Central memory CD8-positive, alpha-beta T cell (primary cell): ENCODE measurements at places on chromosomes 5 and 9.

- no peak for DNase-seq
- no peak overlapping the region for H3K4me3 ChIP-seq
- no peaks in the 10 kb centered on the region for H3K4me1 ChIP-seq
Measured at GRCh38 chr5:89043676-89044075, 160.7 kb upstream of the MEF2C start.

- peaks cover 10% of the 10 kb centered on the region for H3K27me3 ChIP-seq
- H3K36me3 ChIP-seq, result no peaks in the 10 kb centered on the region
- no peaks in the 10 kb centered on the region for H3K4me1 ChIP-seq
- no peak overlapping the region for H3K4me3 ChIP-seq
- no peak overlapping the region for H3K27ac ChIP-seq
- DNase-seq, result no peak
Measured at GRCh38 chr5:42483472-42484154, 60.4 kb downstream of the GHR start.

- no peak for DNase-seq
- no peak overlapping the region for H3K27ac ChIP-seq
- no peaks in the 10 kb centered on the region for H3K4me1 ChIP-seq
- H3K27me3 ChIP-seq, result peaks cover 7% of the 10 kb centered on the region
- no peaks in the 10 kb centered on the region for H3K36me3 ChIP-seq
Measured at GRCh38 chr9:14262827-14263226, 51.1 kb downstream of the NFIB start.

GRCh38 chr5:163387589-163388343 lies 49.6 kb upstream of the CCNG1 start:
- H3K27ac ChIP-seq, result no peak overlapping the region
- H3K4me1 ChIP-seq, result no peaks in the 10 kb centered on the region
- H3K4me3 ChIP-seq, result no peak overlapping the region
- H3K27me3 ChIP-seq, result peaks cover 72% of the 10 kb centered on the region
- H3K36me3 ChIP-seq, result no peaks in the 10 kb centered on the region

- H3K4me1 ChIP-seq, result peaks cover 89% of the 10 kb centered on the region
- no peak for DNase-seq
- H3K27ac ChIP-seq, result no peak overlapping the region
- peaks cover 9% of the 10 kb centered on the region for H3K36me3 ChIP-seq
- no peak overlapping the region for H3K4me3 ChIP-seq
- no peaks in the 10 kb centered on the region for H3K27me3 ChIP-seq
Measured at GRCh38 chr9:6924988-6925563, 167.3 kb downstream of the KDM4C start.

DNA sequence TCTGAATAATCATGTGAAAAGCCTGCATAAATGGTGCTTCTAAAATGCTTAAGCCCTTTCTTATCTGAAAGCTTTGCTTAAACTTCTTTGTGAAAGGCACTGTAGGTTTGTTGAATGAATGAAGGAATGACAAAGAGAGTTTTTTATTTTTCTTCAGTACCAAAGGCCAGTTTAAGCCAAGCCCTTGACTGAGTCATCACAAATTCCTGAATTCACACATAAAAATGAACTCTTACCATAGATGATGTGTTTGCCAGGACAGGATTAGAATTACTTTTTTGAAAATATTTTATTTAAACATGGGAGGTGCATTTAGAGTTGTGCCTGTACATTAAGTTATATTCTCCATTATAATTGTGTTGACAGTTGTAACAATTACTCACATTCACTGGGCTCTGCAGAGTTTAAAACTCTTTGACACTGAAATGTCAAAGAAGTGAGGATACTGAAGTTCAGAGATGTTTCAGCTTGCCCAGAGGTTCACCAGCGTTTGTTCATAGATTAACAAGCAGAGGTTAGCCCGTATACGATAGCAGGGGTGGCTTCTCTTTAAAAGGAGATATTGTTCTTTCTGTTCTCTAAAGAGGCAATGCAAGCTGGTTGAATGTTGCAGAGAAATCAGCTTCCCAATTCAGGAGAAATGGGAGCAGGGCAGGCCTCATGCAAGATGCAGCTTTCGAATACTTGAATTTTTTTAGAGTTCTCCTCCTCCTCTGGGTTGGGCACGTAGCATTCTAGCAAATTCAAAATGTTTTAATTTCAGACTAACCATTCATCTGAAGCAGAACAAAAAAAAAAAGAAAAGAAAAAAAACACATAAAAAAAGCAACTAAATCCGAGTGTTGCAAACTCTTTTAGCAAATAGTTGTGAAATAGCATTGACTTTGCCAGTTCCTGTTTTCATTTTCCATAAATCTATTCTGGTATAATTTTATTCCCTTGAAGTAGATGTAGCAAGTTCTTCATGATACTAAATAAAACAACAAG lies 358.7 kb upstream of the KLF4 start:
- H3K4me1 ChIP-seq, result no peaks in the 10 kb centered on the region
- H3K36me3 ChIP-seq, result peaks cover 2% of the 10 kb centered on the region
- H3K27ac ChIP-seq, result no peak overlapping the region
- no peaks in the 10 kb centered on the region for H3K27me3 ChIP-seq
- H3K4me3 ChIP-seq, result no peak overlapping the region
- DNase-seq, result no peak

DNA sequence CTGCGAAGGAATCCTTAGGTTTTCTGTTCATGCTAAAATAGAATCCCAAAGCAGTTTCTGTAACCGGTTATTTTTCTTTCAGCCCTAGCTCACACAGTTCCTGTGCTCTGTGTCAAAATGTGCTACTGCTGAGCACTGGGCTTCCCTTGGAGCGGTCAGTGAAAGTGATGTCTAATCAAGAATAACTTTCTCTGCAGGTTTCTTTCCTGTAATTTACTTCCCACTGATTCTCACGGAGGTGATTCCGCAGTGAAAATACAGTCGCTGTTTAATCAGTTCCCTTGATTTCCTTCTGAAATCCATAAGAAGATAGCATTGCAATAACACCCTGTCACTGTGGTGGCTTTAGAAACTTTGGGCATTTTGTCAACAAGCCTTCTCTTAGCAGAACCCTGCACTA lies 112.0 kb upstream of the ISL1 start:
- no peak for DNase-seq
- no peaks in the 10 kb centered on the region for H3K4me1 ChIP-seq
- H3K36me3 ChIP-seq, result no peaks in the 10 kb centered on the region
- H3K27me3 ChIP-seq, result no peaks in the 10 kb centered on the region
- no peak overlapping the region for H3K4me3 ChIP-seq

- no peaks in the 10 kb centered on the region for H3K27me3 ChIP-seq
- H3K36me3 ChIP-seq, result no peaks in the 10 kb centered on the region
- DNase-seq, result no peak
- H3K4me3 ChIP-seq, result no peak overlapping the region
- no peaks in the 10 kb centered on the region for H3K4me1 ChIP-seq
- no peak overlapping the region for H3K27ac ChIP-seq
Measured at GRCh38 chr5:163033656-163034055, 403.7 kb upstream of the CCNG1 start.

- peaks cover 7% of the 10 kb centered on the region for H3K4me1 ChIP-seq
- peaks cover 14% of the 10 kb centered on the region for H3K27me3 ChIP-seq
- H3K27ac ChIP-seq, result no peak overlapping the region
- DNase-seq, result no peak
Measured at GRCh38 chr9:4334410-4334813, 34.5 kb upstream of the GLIS3 start.

GRCh38 chr5:181222630-181223057 lies 437 bp upstream of the TRIM41 start:
- H3K36me3 ChIP-seq, result peaks cover 62% of the 10 kb centered on the region
- peaks cover 10% of the 10 kb centered on the region for H3K27me3 ChIP-seq

GRCh38 chr5:127650022-127650421 lies 1.1 kb downstream of the CTXN3 start:
- no peaks in the 10 kb centered on the region for H3K36me3 ChIP-seq
- H3K4me1 ChIP-seq, result no peaks in the 10 kb centered on the region
- H3K27me3 ChIP-seq, result peaks cover 36% of the 10 kb centered on the region
- no peak overlapping the region for H3K27ac ChIP-seq
- H3K4me3 ChIP-seq, result no peak overlapping the region
- no peak for DNase-seq

GRCh38 chr5:154523104-154523503 lies 45.1 kb upstream of the HAND1 start:
- no peak overlapping the region for H3K4me3 ChIP-seq
- no peak overlapping the region for H3K27ac ChIP-seq
- H3K4me1 ChIP-seq, result no peaks in the 10 kb centered on the region
- DNase-seq, result no peak
- H3K27me3 ChIP-seq, result peaks cover 57% of the 10 kb centered on the region

DNA sequence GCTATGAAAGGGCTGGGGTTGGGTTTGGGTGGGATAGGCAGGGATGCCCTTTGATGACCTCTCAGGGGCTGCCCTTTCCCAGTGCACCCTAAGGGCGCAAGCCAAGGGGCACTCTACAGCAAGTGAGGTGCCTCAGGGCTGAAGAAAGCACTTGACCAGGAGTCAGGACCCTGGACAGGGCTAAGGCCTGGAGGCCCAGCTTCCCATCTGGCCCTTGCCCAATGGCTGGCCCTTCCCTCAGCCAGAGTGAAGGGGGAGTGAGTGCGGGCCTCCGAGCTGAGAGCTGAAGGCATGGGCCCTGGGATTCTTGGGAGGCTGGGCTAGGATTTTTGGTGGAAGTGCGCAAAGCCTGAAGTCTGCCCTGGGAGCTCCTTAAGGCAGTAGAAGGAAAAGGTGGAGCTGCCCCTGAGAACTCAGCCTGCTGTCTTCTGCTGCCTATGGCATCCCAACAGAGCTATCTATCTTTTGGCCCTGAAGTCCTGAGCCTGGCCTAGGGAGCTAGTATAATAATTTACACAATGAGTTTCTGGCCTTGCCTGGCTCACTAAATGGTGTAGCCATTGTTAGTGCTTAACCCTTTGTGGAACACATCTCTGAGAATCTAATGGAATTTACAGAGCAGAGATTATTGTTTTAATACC lies 16.4 kb downstream of the JADE2 start:
- H3K27ac ChIP-seq, result no peak overlapping the region
- H3K4me1 ChIP-seq, result peaks cover 28% of the 10 kb centered on the region
- no peak for DNase-seq

DNA sequence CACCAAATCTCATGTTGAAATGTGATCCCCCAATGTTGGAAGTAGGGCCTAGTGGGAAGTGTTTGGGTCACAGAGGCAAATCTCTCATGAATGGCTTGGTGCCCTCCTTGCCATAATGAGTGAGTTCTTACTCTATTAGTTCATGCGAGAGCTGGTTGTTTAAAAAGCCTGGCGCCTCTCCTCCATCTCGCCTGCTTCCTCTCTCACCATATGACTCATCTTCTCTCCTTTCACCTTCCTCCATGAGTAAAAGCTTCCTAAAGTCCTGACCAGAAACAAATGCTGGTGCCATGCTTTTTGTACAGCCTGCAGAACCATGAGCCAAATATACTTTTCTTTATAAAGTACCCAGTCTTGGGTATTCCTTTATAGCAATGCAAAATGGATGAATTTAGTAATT lies 20.9 kb upstream of the ARHGAP26 start:
- no peaks in the 10 kb centered on the region for H3K36me3 ChIP-seq
- H3K27ac ChIP-seq, result no peak overlapping the region
- no peaks in the 10 kb centered on the region for H3K27me3 ChIP-seq
- no peak overlapping the region for H3K4me3 ChIP-seq

DNA sequence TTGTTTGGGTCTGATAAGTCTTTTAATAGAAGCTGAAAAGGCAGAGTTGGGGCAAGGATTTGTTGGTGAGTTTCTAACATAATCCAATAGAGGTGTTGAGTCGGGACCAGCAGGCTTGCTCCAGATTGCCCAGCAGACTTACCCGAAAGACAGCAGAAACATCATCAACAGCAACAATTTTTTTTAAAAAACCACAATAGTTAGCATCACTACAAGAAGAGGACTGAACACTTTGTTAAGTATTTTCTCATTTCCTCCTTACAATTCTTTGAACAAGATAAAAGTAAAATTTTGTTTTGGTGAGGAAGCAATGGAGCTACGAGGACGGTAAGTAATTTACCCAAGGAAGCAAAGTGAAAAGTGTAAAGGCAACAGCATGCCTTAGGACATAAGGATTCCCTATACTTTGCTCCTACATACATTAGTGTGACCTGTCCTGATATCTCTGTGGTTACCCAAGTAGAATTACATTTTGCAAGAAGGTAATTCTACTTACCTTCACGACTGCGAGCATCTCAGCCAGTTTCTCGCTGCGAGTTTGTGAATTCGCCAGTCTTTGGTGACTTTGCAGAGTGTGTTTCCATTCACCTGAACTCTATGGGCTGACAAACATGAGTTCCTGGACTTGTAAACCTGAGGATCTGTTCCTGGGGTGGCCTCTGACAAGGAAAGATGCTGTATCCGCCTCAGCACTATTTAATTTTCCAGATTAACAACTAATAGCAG lies 13.2 kb downstream of the ITK start:
- peaks cover 57% of the 10 kb centered on the region for H3K36me3 ChIP-seq
- peak; percentile 30 for DNase-seq
- peak overlapping the region; percentile 93 for H3K27ac ChIP-seq
- peak overlapping the region; percentile 73 for H3K4me3 ChIP-seq
- no peaks in the 10 kb centered on the region for H3K27me3 ChIP-seq

- no peak overlapping the region for H3K27ac ChIP-seq
- peaks cover 37% of the 10 kb centered on the region for H3K27me3 ChIP-seq
- no peak overlapping the region for H3K4me3 ChIP-seq
- H3K36me3 ChIP-seq, result no peaks in the 10 kb centered on the region
- H3K4me1 ChIP-seq, result no peaks in the 10 kb centered on the region
Measured at GRCh38 chr5:33905381-33905780, 13.6 kb upstream of the ADAMTS12 start.

DNA sequence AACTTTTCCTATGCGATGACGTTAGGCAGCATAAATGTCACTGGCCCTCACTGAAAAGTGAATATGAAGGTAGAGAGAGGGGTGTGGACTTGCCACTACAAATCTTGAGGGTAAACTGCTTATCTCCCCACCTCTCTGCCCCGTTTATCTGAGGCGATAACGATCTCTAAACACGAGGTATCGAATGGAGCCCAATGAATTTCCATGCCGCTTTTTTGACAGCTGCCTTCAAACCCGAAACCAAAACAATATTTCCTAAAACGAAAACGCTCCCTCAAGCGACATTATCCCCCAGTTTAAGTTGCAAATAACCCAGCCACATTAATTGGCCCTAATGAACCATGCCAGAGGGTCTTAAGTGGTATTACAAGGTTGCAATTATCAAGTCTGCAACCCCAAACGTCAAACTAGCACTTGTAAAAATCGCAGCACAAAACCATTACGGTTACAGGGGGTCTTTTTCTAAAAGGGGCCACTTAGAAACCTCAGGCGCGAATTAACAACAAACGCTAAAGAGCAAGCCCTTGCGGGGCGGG lies 1.4 kb downstream of the NR3C1 start:
- H3K4me3 ChIP-seq, result peak overlapping the region; percentile 95
- peaks cover 42% of the 10 kb centered on the region for H3K4me1 ChIP-seq
- H3K27me3 ChIP-seq, result no peaks in the 10 kb centered on the region
- H3K27ac ChIP-seq, result peak overlapping the region; percentile 72
- DNase-seq, result no peak
- peaks cover 35% of the 10 kb centered on the region for H3K36me3 ChIP-seq

GRCh38 chr9:106859957-106860720 lies 2.8 kb upstream of the ZNF462 start:
- no peaks in the 10 kb centered on the region for H3K36me3 ChIP-seq
- no peak overlapping the region for H3K27ac ChIP-seq
- no peak overlapping the region for H3K4me3 ChIP-seq

- no peak overlapping the region for H3K27ac ChIP-seq
- no peaks in the 10 kb centered on the region for H3K27me3 ChIP-seq
- no peaks in the 10 kb centered on the region for H3K4me1 ChIP-seq
- no peak overlapping the region for H3K4me3 ChIP-seq
- H3K36me3 ChIP-seq, result no peaks in the 10 kb centered on the region
Measured at GRCh38 chr5:162174358-162174974, 106.9 kb downstream of the GABRG2 start.

GRCh38 chr9:23011669-23012068 lies 565.0 kb downstream of the DMRTA1 start:
- no peaks in the 10 kb centered on the region for H3K27me3 ChIP-seq
- H3K36me3 ChIP-seq, result no peaks in the 10 kb centered on the region
- H3K4me3 ChIP-seq, result no peak overlapping the region
